ENCODE measurements at places on chromosomes 13 and 19.

GRCh38 chr13:97280478-97280877, 58.3 kb downstream of the MBNL2 start:
- no peak for DNase-seq

DNA sequence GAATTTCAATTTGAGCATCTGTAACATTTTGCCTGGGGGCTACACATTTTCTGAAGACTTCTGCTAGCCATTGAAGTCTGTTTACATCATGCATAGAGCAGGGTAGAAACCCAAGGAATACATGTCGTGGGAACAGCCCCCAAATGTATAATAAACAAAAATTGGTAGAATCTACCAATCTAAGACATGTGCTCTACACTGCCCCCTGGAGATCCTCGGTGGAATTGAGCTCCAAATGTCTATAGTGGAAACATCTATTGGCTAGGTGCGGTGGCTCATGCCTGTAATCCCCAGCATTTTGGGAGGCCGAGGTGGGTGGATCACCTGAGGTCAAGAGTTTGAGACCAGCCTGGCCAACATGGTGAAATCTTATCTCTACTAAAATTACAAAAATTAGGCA, 57.3 kb downstream of the MBD3L2B start:
- peak; percentile 49 for DNase-seq

DNA sequence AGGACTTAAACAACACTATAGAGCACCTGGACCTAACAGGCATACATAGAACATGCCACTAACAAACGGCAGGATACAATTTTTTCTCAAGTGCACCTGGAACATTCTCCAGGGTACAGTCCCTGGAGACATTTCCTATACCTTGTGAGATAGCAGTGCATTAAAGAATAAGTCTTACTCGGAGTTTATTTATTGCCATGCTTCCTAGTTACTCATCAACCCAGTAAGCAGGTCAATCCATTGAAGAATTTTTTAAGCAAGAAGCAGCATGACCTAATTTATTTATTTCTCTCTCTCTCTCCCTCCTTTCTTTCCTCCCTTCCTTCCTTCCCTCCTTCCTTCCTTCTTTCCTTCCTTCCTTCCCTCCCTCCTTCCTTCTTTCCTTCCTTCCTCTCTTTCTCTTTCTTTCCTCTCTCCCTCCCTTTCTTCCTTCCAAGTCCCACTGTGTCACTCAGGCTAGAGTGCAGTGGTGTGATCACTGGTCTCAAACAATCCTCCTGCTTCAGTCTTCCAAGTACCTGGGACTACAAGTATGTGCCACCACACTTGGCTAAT, 6.6 kb upstream of the TFDP1 start:
- DNase-seq, result no peak

GRCh38 chr19:13718733-13719132, 45.6 kb upstream of the MRI1 start:
- DNase-seq, result no peak

GRCh38 chr13:37144661-37145060, 39.2 kb upstream of the CSNK1A1L start:
- DNase-seq, result no peak

- peak; percentile 15 for DNase-seq
Measured at GRCh38 chr19:49592486-49593232, 1.7 kb downstream of the PRR12 start.

- no peak for DNase-seq
Measured at GRCh38 chr13:97883396-97883795, 70.1 kb upstream of the IPO5 start.

DNA sequence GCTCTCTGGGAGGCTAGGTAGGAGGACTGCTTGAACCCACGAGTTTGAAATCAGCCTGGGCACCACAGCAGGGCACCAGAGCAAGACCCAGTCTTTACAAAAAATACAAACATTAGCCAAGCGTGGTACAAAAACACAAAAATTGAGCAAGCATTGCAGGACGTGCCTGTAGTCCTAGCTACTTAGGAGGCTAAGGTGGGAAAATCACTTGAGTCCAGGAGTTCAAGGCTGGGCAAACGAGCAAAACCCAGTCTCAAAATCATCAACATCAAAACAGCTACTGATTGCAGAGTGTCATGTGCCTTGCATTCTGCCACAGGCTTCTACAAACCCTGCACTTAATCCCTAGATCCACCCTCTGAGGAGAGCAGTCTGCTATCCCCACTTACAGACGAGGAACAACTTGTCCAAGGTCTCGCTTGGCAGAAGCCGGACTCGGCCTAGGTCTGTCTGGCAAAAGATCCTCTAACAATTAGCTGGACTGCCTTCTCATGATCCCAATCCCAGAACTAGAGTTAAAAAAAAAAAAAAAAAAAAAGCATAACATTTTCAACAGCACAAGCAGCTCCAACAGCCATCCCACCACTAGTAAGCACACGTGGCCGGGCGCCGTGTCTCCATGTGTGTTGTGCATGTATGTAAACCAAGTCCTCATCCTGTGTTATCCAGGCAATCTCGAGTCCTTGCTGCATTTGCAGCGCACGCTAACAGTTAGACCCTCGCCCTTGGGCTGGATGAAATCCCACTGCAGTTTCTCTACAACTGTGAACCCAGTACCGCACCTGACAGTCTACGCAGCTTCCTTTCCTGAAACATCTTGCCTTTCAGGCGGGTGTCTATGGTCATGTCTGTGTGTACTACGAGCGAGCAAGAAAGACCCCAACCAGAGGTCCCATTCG, 2.0 kb downstream of the PPP6R1 start:
- no peak for DNase-seq

DNA sequence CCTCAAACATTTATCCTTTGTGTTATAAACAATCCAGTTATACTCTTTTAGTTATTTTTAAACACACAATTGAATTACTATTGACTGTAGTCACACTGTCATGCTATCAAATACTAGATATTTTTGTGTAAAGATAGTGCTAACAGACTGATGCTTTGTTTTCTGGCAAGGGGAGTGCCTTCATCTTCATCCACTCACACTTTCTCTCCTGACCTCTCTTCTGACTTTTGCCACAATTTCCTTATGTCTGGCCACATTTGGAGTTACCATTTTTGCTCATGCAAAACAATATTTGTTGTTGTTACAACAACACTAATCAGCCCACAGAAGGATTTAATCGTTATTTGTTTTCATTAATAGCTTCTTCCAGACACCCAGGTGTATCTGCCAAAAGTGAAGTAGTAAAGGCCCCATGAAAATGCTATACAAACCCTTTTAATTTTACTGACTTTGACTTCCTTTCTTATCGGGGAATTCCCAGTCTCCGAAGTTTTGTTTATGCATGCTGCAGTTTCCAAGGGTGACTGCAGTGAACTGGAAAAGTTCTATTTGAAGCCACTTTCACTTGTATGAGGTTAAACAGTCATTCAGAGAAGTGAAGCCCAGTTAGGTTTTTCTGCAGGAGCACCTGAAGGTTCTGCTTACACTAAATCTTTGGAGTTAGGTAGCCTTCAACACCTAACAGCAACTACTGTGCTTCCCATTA, 66.1 kb upstream of the FRY start:
- peak; percentile 20 for DNase-seq

DNA sequence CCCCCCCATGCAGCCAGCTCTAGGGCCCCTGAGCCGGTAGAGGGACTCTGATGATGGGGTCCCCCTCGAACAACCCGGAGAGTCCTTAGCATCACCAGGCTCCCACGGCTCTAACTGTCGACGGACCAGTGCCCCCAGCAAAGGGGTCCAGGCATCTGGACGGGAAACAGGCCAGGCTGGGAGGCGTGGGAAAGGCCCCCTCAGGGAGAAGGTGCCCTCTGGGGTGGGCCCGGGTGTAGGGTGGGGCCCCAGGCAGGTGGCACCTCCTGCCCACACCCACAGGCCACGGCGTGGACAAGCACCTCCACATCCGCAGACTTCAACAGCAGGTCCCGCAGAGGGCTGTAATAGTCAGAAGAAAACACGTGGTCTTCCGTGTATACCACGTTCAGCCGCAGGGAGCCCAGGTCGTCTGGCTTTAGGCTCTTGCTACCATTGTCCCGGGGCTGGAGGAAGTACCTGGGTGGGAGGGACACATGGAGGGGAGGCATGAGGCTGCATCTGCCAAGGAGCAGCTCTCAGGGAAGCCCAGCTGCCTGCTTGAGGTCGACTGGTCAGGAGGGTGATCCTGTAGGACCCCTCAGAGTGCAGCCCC, 44.7 kb upstream of the C13orf46 start:
- no peak for DNase-seq

DNA sequence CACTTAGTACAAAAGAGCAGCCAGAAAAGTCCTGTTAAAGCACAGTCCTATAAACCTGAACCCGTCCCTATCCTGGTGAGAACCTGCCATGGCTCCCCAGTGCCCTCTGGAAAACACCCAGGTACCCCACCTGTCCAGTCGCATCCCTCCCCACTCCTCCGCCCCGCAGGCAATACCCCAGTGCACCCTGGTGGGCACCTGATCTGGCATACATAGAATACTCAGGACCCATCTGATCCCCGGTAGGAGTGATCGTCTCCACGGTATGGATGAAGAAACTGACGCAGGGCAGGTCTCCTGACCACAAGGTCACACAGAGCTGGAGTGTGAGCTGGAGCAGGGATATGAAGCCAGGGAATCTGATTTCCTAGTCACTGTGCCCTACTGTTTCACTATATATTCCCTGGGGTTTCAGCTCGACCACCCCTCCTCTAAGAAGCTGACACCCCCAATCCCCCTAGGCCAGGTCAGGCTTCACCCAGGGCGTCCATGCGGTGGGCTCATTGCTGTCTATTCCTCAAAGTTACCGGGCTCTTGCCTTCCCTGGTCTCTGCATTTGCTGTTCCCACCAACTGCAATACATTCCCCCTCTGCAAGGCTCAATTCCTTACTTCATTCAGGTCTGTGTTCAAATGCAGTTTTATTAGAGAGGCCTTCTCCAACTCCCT, 12.6 kb downstream of the FBXO46 start:
- peak; percentile 13 for DNase-seq

- no peak for DNase-seq
Measured at GRCh38 chr13:53781941-53782340, 753.3 kb downstream of the OLFM4 start.

DNA sequence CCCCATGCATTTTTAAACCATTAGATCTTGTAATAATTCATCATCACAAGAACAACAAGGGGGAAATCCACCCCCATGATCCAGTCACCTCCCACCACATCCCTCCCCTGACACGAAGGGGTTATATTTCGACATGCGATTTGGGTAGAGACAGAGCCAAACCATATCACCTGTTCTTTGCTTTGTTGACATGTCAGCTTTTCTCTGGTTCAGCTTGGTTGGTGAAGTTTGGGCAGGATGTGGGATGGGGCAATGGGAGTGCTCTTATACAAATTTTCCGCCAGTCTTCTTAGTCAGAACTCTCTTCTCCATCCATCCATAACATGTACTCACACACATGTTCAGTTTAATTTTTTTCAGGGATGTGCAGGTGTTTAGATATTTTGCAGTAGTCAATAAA, 12.9 kb downstream of the TPP2 start:
- DNase-seq, result no peak

GRCh38 chr13:110559986-110560385, 1.5 kb downstream of the RAB20 start:
- DNase-seq, result no peak

GRCh38 chr13:72500851-72501250, 226.6 kb downstream of the MZT1 start:
- no peak for DNase-seq

- DNase-seq, result no peak
Measured at GRCh38 chr13:85974608-85975366, 175.6 kb upstream of the SLITRK6 start.

GRCh38 chr13:39684531-39685137, 29.2 kb downstream of the COG6 start:
- DNase-seq, result peak; percentile 38

Data from CD4-positive, alpha-beta T cell treated with Interleukin-12 subunit alpha and Interleukin-12 subunit beta, for 1 hour (primary cell).